CD8-positive, alpha-beta T cell (primary cell): ENCODE measurements at places on chromosomes 5 and 9.

GRCh38 chr9:101176384-101176783 is 147.9 kb downstream of the PLPPR1 start:
- DNase-seq: no peak

GRCh38 chr9:95772320-95773052 is 103.0 kb upstream of the ERCC6L2 start:
- DNase-seq: no peak

DNA sequence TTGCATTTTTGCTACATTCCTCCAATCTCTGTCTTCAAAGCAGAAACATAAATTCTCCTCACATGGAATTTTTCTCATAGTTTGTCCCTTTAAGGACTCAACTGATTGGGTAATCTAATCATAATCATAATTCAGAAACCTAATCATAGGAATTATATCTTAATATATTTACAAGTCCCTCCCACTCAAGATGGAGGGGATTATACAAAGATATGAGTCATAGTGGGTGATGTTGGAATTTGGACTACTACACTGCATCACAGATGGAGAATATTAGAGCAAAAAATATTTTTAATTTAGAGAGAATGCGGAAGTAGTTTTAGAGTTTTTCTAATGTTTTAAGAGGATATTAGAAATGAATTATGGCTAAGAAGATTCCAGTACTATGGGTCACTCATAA is 1034.0 kb downstream of the DTWD2 start:
- DNase-seq: no peak

- no peak for DNase-seq
Observed at GRCh38 chr9:6816581-6816980, 58.8 kb downstream of the KDM4C start.

DNA sequence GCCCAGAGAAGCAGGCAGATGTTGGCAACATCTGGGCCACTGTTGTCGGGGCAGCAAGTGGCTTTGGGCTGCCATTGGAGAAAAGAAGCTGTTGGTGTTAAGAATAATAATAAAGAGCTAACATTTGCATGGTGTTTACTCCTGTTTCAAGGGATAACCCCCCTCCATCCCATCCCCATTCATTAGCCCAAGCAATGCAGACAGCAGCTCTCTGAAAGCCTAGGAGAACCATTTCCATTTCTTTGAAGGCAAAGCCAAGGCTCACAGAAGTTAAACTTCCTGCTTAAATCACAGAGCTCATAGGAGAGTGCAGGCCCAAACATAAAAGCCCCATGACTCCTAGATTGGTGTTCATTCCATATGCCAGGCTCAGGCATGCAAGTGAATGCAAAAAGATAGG is 175.4 kb downstream of the ASTN2 start:
- DNase-seq: no peak

DNA sequence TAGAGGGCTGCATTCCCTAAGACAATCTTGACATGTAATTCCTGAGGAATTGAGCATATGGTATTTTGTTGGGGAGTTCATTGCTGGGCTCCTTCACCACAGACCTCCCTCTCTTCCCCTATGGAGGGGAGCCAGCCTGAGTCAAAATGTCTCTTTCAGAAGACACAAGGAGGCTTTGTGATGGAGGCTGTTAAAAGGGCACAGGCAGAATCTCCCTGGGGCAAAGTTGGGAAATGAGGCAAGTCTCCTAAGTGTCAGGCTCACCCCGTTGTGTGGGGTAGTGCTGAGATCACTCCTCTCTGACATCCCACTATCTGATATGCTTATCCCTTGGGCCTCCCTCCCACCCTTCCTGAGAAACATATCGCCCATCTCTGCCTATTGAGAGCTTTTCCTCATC is 30.6 kb downstream of the GFRA3 start:
- DNase-seq: no peak

DNA sequence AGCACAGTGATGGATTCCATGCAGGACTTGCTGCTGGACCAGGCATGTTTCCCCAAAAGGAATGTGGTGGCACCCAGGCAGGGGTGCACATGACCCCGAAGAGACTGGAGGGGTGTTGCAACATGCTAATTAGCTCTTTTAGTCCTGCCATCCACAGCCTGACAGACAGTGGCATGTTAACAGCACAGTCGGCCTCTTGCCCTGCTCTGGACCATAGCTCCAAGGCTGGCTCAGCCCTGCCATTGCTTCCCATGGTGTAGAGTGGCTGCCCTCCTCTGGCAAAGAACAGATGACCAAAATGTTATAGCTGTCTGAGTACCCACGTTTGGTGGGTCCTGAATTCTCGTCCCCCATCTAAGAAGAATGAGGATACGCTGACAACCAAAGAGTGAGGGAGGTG is 736.4 kb upstream of the PTPRD start:
- no peak for DNase-seq

GRCh38 chr5:138623053-138623452 is 47.9 kb upstream of the HSPA9 start:
- no peak for DNase-seq

DNA sequence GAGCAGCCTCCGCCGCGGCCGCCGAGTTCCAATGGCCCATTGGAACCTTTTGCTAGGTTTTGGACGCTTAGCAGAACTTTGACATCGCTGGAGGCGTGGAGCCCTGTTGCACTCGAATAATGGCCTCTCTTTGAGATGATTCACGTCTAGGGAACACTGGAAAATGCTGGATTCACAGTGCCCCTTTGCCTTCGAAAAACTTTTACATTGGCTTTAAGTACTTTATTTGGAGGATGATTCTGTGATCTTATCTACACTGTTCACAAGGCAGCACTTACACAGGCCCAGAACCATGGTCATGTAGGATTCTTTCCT is 536 bp upstream of the PPIC start:
- no peak for DNase-seq

DNA sequence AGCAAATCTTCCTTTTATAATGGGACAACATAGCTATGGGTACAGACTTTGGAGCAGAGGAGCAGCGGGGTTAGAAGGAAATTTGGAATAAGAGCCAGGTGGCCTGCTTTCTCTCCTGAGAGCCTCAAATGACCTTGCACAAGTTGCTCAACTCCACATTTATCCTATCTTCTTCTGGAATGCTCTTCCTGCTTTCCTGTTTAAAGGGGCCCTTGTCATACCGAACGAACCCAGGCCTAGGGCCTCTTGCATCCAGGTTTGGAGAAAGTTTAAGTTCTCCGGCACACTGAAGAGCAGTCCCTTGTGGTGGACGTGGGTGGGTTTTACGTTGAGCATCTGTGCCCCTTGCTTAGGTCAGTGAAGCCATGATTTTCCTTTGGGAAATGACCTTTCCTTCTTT is 197.9 kb upstream of the NR3C1 start:
- DNase-seq: no peak

DNA sequence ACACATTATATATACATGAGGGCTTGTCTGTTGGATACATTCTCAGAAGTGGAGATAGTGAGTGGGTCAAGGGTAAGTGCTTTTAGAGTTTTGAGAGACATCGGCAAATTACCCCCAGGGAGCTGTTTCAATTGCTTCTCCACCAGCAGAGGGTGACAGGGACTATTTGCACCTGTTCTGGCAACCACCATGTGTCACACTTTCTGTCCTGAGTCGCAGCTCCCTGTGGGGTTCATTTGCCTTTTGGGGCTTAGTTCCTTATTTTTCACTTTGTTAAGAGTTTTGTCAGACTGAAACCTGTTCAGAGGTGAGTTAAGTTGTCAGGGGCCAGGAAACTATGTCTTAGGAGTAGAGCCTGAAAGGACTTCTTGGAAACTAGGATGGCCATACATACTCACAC is 20.1 kb upstream of the SLC36A1 start:
- no peak for DNase-seq

GRCh38 chr5:10248378-10249260 is 1.1 kb downstream of the ATPSCKMT start:
- no peak for DNase-seq

- DNase-seq: peak; percentile 48
Observed at GRCh38 chr9:32431940-32432555, 47.6 kb downstream of the ACO1 start.

- DNase-seq: no peak
Observed at GRCh38 chr5:84779186-84779585, 394.5 kb upstream of the EDIL3 start.

GRCh38 chr5:172417130-172417841 is 37.0 kb downstream of the SH3PXD2B start:
- DNase-seq: no peak

- no peak for DNase-seq
Observed at GRCh38 chr5:74580729-74581109, 59.8 kb downstream of the ENC1 start.

GRCh38 chr9:7368410-7369292 is 430.9 kb downstream of the DMAC1 start:
- no peak for DNase-seq

DNA sequence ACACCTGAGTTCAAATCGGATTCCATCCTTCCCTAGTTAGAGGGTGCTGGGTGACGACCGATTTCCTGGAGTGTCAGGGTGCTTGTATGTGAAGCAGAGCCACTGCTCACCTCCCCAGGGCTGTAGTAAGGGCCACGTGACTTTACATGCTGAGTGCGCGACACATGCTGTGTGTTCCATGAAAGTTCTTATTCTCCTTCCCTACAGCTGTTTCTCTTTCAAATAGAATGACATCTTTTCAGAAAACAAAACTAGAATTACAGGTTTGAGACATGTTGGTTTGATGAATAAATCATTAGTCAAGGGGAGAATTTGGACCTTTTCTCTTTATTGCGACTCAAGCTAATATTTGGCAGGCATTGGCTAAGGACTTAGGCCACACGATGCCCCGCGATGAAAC is 113.1 kb downstream of the JMY start:
- no peak for DNase-seq

GRCh38 chr9:86176468-86176867 is 77.1 kb upstream of the GOLM1 start:
- no peak for DNase-seq

DNA sequence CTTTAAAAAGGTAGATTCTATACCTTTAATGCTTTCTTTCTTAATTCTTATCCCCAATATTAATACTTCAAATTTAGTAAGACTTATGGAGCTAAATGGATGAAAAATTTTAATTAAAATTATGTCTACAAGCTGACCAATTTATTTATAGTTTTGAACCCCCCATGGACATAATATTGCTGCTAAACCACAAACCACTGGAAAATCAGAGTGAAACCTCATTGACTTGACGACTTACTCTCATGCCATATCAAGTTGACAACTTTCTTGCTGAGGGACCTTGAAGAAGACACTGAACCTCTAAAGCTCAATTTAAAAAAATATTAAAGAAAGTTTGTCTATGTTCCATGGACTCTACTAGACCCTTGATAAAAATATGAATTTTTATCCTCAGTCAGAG is 653.7 kb downstream of the TLE1 start:
- DNase-seq: no peak

- no peak for DNase-seq
Observed at GRCh38 chr5:10623305-10623910, 59.5 kb downstream of the ANKRD33B start.

GRCh38 chr9:108323615-108324014 is 532.2 kb downstream of the ACTL7B start:
- DNase-seq: no peak

DNA sequence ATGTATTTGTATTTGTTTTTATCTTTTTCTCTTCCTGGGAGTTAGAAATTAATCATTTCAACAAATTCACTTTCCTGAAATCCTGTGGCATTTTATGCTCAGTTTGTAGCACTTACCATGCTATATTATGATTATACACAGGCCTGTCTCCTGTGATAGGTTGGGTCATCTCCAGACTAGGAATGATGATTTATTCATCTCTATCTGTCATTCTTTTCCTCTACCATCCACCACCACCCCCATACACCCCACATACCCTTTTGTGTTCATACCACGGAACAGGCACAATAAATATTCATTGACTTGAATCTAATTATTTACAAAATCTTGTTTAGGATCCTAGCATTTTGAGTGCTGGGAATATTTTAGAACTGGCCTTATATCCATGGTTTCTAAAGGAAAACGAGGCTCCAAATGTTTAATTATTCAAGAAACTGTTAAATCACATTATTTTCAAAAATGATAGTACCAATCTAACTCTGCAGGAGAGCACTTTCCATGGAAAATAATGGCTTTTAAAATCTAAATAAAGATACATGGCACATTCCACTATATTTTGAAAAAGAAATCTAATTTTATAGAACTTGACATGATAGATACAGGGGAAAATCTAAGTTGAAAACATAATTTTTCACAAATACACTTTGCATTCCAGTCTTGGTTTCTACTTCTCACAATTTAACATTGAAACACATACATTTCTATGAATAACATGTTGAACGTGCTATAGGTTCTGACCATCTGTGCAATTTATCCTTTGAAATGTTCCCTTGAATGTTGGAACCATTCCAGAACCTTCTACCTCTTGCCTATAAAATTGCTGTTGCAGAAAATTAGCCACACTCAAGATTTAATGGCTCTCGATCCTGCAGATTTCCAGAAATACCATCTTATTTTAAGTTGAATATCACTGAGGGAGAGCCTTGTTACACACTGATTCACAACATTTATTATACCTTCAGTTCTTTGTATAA is 89.3 kb downstream of the STARD4 start:
- no peak for DNase-seq

DNA sequence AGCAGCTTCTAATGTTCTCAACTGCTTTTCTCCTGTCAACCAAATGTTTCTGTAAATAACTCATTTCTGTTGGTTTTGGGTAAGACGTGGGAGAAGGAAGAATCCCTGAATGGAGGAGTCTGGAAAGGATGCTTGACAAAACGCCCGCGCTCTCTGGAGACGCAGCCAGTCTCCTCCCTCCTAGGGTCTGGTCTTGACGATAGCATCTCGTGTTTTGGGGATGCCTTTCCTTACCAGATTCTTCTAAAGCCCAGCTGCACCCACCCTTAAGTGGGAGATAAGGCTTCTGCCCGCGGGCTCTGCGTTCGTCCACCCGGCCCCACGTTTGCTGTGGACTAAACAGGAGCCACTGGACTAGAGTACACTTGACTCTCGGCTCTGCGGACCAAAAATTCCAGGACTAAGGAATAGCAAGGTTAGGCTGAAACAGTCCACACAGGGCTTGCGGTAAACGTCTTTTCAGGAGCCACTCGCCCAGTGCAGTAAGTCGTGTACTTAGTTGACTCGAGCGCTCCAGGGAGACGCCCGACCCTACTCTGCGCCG is 491 bp upstream of the CTSL start:
- DNase-seq: no peak

- DNase-seq: no peak
Observed at GRCh38 chr9:81535542-81536241, 153.7 kb downstream of the TLE1 start.

DNA sequence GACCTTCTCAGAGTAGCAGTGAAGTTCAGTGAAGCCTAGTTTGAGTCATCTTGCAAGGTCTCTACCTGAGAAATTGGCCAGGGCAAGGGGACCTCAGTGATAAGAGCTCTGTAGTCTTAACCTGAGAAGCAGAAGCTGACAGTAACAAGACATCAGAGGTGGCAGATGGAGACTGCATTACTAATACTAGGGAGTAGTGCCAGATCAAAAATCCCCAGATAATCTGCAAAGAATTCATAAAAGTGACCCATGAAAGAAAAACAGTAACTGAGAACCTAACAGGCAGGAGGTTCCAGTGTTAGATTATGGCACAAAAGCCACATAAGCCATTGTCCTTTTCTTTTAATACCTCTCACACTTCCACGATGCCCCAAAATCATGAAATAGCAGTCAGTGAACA is 175.5 kb downstream of the MUSK start:
- no peak for DNase-seq
